ENCODE measurements at places on chromosomes 1 and 21.

DNA sequence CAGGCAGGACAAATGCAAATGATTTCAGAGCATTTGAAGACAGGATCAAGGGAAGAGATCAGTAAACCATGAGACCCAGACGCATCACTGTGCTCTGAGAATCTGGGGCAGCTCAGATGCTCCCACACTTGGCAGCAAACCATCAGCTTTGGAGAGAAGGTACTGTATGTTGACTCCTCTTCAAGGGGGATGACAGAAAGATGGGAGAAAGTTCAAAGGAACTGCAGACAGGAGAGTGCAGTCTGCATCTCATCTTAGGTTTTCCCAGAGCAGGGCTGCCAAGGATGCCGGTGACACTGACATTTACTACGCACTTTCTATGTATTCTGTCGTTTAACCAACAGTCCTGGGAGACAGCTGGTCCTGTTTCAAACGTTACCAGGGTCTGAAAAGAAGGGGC, 35.8 kb downstream of the OLFML2B start:
- H3K36me3 ChIP-seq, result peaks cover 6% of the 10 kb centered on the region
- no peak overlapping the region for H3K4me3 ChIP-seq
- DNase-seq, result no peak
- no peaks in the 10 kb centered on the region for H3K4me1 ChIP-seq
- no peak overlapping the region for H3K27ac ChIP-seq
- H3K27me3 ChIP-seq, result no peaks in the 10 kb centered on the region

DNA sequence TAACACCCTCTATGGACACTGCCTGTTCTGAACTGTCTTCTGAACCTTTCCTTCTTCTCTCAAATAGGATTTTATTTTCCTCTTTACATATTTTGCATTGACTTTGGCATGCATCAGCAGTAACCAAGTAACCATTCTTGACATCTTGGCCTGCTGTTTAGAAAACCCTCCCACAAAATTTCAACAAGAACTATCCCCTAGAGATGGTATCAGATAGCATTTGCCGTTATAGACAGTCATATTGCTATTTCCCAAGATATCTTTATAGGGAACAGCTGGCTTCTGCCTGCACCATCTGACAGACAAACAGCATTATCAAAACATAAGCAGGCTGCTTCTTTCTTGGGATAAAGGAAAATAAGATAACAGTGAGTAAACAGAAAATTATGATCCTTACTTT, 54.7 kb downstream of the LHX8 start:
- no peak for DNase-seq
- H3K4me3 ChIP-seq, result no peak overlapping the region
- H3K4me1 ChIP-seq, result no peaks in the 10 kb centered on the region
- H3K36me3 ChIP-seq, result no peaks in the 10 kb centered on the region
- no peak overlapping the region for H3K27ac ChIP-seq
- peaks cover 12% of the 10 kb centered on the region for H3K27me3 ChIP-seq

DNA sequence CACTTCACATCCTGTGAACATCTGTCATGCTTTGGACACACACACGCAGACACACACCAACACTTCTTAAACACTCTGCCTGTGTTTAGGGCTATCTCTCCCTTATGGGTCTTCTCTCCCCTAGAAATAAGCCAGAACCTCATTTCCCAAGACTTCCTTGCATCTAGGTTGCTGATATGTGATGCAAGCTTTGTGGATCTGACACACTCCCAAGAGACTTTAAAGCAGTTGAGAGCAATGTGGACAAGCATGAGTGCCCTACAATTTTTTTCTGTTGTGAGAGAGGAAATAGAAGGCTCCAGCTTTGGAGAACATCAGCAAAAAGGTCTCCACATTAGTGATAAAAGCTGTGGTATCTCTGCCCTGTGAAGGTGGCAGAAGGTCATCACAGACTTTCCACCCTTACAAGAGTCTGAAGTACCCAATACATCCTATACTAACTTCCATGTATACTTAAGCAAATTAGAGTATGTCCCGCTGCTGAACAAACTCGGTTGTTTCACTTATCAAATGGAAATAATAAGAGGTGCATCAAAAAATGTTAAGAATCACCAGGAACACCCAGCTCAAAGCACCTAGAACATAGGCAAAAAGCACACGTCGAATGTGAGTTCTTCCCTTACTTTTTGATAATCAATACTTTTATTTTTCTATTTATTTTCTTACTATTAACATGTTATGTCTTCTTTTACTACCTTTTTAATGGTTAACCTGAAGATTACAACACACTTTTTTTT, 267.6 kb downstream of the SETD4 start:
- DNase-seq, result no peak
- H3K4me3 ChIP-seq, result no peak overlapping the region
- no peaks in the 10 kb centered on the region for H3K4me1 ChIP-seq
- H3K27ac ChIP-seq, result no peak overlapping the region
- H3K36me3 ChIP-seq, result no peaks in the 10 kb centered on the region
- peaks cover 11% of the 10 kb centered on the region for H3K27me3 ChIP-seq

- H3K27me3 ChIP-seq, result no peaks in the 10 kb centered on the region
- no peaks in the 10 kb centered on the region for H3K36me3 ChIP-seq
- H3K27ac ChIP-seq, result no peak overlapping the region
- no peak overlapping the region for H3K4me3 ChIP-seq
- H3K4me1 ChIP-seq, result peaks cover 35% of the 10 kb centered on the region
These were observed 109.1 kb upstream of the GADD45A start for GRCh38 chr1:67575861-67576260.

- peaks cover 6% of the 10 kb centered on the region for H3K4me1 ChIP-seq
- H3K27ac ChIP-seq, result no peak overlapping the region
- no peak for DNase-seq
- no peak overlapping the region for H3K4me3 ChIP-seq
- no peaks in the 10 kb centered on the region for H3K27me3 ChIP-seq
These were observed 481.6 kb downstream of the PLPP3 start for GRCh38 chr1:56097713-56098112.

DNA sequence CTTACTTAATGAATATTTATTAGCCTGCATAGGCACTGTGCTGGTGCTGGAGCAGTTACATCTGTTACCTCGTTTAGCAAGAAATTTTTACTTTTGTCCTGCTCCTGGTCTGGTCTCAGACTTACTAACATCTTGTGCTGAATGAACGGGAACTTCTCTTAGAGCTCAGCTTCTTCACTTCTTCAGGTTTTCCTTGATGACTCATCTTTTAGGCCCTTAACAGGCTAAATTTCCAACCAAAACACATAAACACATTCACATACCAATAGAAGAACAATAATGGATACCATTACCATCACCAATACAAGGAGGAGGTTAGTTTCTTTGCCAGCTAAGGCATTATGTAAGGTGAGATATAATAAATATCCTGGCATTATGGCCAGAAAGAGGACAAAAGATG, 68.9 kb downstream of the IFI44 start:
- no peaks in the 10 kb centered on the region for H3K4me1 ChIP-seq
- H3K36me3 ChIP-seq, result no peaks in the 10 kb centered on the region
- no peak overlapping the region for H3K4me3 ChIP-seq
- no peak for DNase-seq
